ENCODE measurements at places on chromosomes 3 and 15.

DNA sequence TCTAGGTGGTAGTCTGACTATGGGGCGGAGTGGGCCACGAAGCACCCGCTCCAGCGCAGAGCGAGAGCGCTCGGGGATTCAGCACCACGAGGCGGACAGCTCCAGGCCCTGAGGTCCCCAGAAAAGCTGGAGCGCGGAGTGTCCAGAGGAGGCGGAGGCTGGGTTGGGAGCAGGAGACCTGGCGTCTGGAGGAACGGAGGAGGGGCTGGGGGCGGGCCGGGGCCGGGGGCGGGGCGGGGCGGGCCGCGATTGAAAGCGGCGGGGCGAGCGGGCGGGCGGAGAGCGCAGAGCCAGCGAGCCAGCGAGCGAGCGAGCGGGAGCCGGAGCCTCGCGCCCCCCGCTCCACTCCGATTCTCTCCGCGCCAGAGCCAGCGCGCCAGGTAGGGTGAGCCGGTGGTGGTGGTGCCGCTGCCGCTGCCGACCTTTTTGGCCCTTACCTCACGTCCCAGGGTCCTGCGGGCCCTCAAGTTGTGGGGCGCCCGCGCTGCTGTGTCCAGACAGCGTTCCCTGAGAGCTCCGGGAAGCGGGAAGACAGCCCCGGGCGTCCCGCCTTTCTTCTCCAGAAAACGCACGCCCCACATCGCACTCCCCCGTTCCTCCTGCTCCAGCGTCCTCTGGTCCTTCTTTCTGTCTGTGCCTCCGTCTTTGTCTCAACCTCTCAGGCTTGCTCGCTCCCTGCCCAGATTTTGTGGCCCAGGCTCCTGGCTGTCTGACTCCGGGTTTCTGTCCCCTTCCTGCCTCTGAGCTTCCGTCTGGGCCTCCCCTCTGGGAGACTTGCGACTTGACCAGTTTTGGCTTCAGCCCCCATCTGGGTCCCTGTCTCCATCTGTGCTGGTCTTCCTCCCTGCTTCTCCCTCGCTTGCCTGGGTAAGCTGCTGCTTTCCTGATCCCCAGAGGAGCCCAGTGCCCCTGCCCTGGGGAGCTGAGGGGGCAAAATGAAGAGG is at the start of gene GRM2:
GRM2 (plus strand) TSS at position 281 of the 944 bp plus-strand sequence. CDS start 1,916 bp downstream, outside the sequence.
- no peak for DNase-seq

- no peak for DNase-seq
Measured at GRCh38 chr3:69819282-69819681, 80.0 kb downstream of the MITF start.

DNA sequence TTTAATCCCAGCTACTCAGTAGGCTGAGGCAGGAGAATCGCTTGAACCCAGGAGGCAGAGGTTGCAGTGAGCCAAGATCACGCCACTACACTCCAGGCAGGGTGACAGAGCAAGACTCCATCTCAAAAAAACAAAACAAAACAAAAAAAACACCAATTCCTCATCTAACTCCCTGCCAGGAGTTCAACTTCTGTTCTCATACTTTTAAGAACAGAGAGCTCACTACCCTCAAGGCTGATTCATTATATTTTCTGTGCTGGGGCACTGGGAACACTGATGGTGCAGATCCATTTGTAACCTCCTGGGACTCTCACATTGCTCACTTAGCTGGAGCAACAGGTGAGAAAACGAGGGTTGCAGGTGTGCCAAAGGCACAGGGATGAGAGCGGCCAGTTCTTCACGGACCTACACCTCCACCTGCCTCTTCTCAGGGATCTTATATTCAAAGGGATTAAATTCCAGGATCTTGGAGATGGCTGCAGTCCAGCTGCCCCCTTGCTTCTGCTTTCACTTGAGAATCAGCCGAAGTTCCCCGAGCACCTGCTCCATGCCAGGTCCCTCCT is 12.3 kb upstream of the CSK start:
- no peak for DNase-seq

- no peak for DNase-seq
Measured at GRCh38 chr3:96863129-96863740, 48.8 kb downstream of the EPHA6 start.

DNA sequence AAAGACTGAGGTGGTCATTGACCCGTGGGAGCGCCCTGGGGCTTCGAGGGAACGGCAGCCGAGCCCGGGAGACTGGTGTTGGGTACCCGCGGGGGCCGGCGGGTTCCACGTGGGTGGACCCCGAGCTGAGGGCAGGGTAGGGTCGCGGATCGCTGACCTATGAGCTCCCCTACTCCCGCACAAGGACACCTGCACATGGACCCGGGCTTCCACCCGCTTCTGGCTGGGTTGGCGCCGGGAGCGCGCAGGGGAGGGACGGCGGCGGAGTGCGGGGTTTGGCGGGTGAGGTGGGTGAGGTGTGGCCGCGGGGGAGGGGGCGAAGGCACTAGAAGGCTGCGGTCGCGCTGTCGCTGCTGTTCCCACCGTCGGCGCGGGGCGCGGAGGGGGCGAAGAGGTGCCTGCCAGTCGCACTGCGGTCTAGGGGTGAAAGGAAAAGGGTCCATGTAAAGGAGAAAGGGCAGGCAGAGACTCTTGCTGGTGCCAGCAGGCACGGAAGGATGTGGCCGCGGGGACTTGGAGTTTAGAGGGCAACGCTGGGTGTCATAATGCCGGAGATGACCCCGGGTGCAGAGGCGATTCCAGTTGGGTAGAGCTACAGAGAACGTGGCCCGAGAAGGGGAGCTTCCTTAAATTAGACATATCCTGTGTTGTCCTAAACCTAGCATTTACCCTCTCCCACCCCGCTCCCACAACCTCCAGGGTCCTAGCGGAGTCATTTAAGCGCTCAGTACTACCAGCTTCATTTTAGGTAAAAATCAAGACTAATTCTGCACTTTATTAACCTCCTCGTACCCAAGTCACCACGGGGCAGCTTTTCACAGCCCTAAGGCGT is 245.9 kb upstream of the TOPAZ1 start:
- no peak for DNase-seq
